ENCODE measurements at places on chromosomes 3 and 15.

GRCh38 chr15:32107477-32108080 lies 77.3 kb downstream of the CHRNA7 start:
- no peak for DNase-seq

GRCh38 chr3:16504692-16505091 lies 8.8 kb downstream of the RFTN1 start:
- DNase-seq = no peak

GRCh38 chr3:15601046-15601398 lies 347 bp downstream of the HACL1 start:
- no peak for DNase-seq

- DNase-seq = no peak
These were observed 654 bp downstream of the RUBCN start for GRCh38 chr3:197736010-197736490.

DNA sequence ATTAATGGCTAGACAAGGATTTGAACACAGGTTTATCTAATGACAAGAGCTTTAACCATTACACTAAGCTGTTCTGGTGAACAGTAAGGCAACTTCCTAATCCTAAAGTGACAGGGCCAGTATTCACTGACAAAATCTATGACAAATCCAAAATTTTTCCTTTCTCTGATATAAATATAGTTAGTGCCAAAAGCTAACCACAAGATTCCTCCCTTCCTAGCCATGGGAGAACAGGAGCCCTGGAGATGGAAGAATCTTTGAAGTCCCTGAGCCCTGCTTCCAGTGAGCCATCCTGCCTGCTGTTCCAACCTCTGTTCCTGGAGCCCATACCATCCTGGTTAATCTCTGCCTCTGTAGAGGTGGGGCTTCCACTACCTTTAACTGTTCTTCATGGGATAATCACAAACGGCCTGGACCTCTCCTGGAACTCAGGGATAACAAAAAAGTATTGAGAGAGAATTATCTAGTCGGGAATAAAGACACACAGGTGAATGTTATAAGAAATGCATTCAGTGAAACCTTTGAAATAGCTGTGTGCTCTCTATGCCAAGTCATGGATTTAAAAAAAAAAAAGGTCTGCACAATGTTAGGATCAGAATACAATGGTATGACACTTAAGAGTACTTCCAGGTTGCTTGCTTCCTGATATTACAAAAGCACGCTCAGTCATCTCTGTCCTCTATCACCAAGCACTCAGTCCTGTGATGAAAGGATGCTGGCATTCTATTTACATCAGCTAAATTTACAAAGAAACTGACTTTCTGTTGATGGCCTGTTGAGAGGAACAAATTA lies 235.8 kb downstream of the SUCLG2 start:
- DNase-seq = no peak

GRCh38 chr3:185152410-185153170 lies at the start of gene C3orf70:
Gene C3orf70 (minus strand): TSS chr3:185153060. CDS start chr3:185152823, 237 bp downstream.
- no peak for DNase-seq

All from Jurkat, Clone E6-1 (cell line).